MG63 (cell line): ENCODE measurements at places on chromosomes 6 and 20.

DNA sequence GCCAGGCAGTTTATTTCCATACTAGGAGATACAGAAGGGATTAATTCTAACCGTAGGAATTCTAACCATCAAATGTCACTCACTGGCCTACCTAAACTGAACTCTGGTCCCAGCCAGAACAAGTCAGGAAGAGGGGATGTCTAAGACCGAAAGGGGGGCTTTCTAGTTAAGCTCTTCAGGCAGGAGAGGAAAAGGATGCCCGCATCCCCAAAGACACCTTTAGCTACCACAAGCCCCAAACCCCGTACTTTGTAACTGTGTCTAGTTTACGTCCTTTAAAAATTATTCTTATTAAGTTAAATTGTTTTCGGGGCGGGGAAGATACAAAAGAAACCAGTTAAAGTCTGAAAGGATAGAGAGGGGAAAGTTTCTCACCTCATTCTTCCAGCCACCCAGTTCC is 1.2 kb upstream of the ZNF76 start:
- no peak for DNase-seq

DNA sequence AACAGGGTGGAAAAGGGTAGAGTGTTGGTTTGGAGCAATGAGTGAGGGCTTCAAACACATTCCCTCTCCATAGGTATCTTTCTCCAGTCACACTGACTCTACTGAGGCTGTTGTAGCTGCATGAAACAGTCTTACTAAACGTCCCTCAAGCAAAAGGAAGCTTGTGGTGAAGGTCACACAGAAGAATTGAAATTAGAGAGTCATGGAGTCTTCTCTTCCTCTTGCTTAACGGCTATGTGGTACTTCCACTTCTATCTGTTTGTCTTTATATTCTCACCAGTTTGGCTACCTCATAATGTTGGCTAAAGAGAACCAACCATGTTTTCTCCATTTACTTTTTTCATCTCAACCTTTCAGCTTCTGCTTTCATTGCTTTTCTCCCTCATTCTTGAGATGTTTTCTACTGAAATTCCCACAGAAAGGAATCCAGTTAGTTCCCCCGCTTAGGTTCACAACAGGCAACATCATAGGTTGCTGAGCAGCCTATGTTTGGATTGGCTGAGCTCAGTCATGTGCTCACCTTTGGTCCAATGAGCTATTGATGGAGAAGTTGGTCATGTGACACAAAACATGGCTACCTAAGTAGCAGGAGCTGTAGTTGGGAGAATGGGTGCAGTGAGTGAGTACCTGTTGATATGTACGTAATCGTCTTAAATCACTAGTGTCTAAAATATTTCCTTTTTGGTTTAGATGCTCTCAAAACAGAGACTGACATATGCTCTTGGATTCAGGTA is 99.8 kb downstream of the SNAP25 start:
- no peak for DNase-seq

DNA sequence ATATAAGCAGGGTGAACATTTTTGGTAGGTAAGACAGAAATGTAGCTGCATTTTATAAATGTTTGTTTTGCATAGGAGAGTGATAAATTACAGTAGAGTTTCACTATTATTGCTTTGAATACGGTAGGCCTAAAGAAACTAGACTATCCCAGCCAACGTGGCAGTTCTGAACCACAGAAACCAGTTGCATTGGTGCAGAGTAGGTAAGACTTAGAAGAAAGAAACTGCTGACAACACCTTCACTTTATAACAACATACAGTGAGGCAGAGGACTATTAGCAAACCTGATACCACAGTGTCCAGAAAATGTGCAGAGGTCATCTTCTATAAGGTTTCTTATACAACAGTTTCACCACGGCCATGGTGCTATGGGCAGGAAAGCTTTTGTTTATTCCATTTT is 566.1 kb downstream of the KIF16B start:
- DNase-seq = no peak

DNA sequence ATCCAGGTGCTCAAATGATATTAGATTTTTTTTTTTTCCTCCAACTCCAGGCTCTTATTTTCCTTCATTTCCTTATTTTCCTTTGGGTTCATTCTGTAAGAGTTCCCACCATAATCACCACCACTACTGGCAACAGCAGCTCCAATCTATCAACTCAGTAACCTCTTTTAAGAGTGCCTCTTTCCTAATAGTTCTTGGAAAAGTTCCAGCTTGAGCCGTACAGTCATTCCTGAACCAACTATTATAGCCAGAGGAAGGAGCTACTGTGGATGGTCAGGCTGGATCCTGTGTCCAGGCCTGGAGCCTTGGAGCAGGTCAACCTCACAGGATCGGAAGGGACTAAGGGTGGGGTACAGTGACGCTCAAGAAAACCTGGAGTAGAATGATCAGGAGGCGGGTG is 4.2 kb upstream of the ANGPT4 start:
- DNase-seq = no peak

- no peak for DNase-seq
Measured at GRCh38 chr6:80553071-80553740, 446.7 kb downstream of the BCKDHB start.

DNA sequence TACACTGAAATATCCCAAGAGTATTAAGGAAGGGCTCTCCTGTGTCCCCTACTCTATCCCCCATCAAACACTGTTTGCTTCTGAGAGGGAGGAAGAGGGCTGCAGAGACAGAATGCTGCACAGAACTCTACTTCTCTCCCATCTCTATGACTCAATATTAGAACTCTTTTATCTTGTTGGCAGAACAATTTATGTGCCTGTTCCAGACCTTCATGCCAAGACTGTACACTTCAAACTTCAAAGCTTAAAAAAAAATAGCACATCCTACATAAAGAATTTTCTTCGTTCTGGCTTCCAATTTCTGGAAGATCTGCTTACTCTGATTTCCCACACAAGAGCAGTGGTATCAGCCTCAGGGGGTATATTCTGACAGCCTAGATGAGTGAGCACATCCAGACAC is 19.6 kb upstream of the GPR63 start:
- no peak for DNase-seq

GRCh38 chr20:47791084-47791599 is 5.9 kb upstream of the SULF2 start:
- DNase-seq = no peak

DNA sequence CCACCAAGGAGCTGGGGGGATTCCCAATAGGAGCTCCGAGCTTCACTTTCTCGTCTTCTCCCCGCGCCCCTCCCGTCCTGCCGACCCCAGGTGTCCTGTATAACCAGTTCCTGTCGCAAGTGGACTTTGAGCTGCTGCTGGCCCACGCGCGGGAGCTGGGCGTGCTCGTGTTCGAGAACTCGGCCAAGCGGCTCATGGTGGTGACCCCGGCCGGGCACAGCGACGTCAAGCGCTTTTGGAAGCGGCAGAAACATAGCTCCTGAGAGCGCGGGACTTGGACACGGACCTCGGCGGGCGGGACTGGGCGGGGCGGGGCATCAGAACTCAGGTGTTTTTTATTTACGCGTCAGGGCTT is 340 bp upstream of the VARS2 start:
- no peak for DNase-seq

DNA sequence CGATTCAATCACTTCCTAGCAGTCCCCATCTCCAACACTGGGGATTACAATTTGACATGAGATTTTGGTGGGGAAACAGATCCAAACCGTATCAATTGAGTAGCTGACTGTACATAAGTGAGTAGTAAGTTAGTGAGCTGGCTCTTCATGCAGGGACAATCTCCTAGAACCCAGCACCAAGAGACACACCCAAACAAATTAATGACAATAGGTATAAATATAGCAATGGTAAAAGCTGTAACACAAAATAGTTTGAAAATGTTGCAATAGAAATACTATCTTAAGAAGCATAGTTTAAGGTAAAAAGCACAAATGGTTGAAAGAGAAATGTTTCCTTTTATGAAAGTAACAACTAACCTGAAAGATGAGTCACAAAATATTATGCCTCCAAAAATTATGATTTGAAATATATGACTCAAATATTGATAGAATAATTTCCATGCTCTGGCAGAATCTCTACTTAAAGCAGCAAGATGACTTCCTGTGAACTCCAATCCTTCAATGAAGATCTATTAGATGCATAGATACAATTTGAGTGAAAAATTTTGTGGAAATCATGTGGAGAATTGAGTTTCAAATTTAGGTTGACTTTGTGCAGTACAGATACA is 5.4 kb upstream of the SIRPB1 start:
- DNase-seq = no peak

DNA sequence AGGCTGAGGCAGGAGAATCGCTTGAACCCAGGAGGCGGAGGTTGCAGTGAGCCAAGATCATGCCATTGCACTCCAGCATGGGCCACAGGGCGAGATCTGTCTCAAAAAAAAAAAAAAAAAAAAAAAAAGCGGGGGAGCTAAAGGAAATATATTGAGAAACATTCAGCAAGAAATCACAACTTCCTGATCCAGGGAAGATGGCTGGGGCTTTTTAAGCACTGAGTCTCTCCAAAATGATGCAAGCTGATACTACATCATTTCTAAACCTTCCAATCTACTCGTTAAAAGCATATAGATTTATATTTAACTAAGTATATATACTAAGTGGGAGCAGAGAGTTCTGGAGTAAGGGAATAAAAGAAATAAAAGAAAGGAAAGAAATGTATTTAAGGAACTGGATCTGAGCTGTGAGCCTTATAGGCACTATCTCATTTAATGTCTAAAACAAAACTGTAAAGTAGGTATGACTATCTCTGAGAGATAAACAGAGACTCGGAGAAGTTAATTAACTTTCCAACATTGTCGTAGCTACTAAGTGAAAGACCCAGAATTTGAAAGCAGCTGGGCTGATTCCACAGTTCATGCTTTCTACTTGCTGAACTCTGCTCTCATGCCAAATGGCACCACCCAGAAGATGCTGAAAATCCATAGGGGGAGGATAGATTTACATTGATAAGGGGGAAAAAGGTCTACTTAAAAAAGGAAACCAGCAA is 215.0 kb upstream of the MARCKS start:
- no peak for DNase-seq

DNA sequence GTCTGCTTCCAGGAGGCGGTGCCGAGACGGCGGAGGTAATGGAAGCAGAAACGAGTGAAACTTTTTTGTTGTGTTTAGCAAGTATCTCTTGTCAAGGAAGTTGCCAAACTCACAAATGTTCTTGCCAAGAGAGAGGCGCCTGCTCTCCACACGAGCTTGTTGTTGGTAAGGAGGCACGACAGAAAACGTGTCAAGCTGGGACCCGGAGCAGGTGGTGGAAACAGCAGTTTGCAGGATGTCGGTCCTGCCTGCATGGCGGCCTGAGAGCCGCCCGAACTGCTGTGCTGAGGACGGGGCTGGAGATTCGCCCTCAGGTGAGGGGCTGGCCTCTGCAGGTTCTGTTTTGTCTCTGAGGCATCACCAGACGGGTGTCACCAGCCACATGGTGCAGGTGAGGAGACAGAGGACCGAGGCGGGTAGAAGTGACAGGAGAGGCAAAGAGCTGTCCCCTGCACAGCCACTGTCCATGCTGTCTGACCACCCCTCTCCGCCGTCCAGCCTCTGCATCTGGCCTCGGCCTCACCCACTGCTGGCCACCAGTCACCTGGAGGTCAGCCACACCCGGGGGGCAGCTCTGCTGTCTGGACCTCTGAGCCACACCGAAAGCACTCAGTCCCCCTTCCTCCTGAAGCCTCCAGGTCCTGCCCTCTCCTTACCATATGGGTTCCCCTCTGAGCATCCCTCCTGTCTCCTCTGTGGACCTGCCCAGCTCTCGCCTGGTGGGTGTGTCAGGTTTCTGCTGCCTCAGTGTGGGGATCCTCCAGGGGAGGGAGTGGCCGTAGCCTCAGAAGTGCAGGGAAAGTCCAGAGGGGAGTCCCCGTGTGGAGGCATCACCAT is 261.5 kb downstream of the TAF4 start:
- DNase-seq = no peak

DNA sequence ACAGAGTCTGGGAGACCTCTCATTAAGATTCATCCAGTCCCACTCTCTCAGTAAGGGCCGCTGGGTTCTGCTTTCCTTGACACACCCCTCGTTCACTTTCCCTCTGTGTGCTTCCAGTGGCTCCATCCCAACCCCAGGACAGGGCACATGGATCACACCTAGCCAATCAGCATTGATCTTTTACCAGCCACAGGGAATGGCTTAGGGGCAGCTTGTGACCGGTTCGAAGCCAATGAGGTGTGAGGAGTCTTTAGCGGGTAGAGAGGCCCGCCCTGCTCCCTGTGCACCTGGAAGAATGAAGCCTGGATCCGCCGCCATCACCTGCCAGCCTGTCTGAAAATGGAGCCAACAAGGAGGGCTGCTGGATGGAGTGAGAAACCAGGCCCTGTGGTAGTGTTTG is 35.2 kb upstream of the OVOL2 start:
- no peak for DNase-seq

DNA sequence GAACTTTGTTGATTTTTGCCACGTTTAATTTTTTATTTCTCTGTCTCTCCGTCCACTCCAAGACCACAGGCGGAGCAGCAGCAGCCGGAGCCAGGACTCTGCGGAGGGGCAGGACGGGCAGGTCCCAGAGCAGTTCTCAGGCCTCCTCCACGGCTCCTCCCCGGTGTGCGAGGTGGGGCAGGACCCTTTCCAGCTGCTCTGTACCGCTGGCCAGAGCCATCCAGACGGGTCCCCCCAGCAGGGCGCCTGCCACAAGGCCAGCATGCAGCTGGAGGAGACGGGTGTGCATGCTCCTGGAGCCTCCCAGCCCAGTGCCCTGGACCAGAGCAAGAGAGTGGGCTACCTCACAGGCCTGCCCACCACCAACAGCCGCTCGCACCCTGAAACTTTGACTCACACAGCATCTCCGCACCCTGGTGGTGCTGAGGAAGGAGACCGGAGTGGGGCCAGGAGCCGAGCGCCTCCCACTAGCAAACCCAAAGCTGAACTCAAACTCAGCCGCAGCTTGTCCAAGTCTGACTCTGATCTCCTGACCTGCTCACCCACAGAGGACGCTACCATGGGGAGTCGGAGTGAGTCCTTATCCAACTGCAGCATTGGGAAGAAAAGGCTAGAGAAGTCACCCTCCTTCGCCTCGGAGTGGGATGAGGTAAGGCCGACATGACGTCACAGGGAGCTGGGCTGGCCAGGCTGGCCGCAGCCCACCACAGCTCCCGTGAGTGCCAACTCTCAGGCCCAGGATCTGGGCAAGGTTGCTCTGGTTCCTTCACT is 123.5 kb downstream of the TCP11 start:
- DNase-seq = no peak

GRCh38 chr6:89082486-89082891 is 1.9 kb downstream of the PNRC1 start:
- DNase-seq = no peak

DNA sequence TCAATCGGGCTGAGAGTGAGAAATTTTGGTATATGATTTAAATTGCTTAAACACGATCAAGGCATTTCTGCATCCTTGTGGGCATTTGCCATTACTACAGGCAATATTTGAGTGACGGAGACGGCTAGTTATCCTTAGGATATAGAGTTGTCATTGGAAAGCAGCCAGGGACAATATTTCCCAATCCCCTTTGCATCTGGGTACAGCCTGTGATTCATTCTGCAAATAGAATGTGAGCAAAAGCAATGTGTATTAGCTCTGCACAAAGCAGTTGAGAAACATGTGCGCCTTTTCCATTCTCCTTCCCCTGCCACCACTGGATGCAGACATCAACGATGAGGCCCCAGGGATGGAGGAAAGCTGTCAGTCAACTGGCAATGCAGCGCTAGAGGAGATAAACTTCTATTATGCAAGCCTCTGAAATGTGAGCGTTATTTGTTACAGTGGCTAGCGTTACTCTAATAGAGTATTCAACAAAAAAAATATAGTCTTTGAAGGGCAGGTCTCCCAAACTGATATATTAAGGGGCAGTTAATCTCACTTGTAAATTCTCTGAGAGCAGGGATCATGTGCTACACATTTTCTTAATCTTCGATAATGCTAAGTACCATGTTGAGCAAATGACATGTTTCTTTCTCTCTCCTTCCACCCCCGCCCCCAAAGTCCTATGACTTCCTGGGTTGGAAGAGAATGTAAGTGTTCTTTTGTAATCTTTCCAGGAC is 37.1 kb upstream of the NCOA3 start:
- peak; percentile 76 for DNase-seq
